ENCODE measurements at places on chromosomes 5 and 9.

DNA sequence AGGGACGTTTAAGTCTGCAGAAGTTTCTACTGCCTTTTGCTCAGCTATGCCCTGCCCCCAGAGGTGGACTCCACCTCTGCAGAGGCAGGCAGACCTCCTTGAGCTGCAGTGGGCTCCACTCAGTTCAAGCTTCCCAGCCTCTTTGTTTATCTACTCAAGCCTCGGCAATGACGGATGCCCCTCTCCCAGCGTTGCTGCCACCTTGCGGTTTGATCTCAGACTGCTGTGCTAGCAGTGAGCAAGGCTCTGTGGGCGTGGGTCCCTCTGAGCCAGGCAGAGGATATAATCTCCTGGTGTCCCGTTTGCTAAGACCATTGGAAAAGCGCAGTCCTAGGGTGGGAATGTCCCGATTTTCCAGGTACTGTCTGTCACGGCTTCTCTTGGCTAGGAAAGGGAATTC lies 2188.5 kb upstream of the WWC1 start:
- DNase-seq: no peak

DNA sequence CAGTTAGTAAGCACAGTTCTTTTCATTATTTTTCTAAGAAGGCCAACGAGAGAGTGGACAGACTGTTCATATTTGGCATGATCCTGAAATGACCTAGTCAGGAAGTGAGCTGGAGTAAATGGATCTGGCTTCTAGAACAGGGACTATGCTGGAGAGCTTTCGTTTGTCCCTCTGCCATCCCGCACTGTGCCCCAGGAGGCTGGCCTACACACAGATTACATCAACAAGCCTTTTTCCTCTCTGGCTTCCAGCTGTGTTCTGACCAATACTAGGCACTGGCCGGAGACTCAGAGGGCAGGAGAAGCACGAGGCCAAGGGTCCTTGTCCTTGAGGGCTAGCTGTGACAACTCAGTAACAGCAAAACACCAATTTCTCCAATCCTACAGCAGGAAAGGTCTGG lies 127.8 kb downstream of the MED27 start:
- no peak for DNase-seq

- peak; percentile 88 for DNase-seq
Measured at GRCh38 chr5:16784843-16785791, 151.0 kb downstream of the MYO10 start.

DNA sequence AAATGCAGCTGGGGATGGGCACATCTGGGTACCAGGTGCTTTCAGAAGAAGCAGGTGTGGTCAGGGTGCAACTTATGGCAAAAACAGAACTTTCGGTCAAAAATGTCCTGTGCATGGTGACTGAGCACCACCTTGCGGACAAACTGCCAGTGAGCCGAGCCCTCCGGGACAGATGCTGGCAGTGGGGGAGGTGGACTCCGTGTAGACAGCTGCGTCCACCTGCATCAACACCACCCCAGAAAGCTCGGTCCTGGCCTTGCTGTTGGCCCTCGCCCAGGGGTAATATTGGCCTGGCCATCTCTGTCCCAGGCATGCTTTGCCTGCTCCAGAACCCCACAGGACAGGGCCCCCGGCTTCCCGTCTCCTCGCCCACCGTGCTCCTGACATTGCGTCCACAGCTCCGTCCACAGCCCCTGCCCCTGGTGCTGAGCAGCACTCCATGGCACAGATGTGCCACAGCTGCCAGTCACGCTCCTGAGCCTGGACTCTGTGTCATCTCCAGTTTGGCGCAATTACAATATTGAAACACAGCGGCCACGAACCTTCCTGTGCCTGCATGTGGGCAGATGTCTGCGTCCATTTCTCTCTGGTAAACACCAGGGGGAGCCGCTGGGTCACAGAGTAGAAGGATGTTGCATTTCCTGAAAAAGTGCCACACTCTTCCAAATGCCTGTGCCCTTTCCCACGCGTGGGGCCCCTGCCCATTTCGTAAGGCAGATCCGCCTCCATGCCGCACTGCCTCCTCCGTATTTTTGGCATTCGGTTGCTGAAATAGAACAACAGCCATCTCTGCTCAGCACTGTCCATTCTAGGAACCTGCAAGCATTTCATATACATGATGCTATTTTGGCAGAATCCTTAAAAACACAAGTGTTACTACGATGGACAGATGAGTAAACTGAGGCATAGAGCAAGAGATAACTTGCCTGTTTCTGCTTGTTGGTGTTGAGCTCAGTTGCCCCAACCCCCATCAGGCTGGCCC lies 33.4 kb upstream of the SLC6A19 start:
- peak; percentile 58 for DNase-seq

- DNase-seq: no peak
Measured at GRCh38 chr5:59698207-59699178, 195.0 kb downstream of the PDE4D start.

DNA sequence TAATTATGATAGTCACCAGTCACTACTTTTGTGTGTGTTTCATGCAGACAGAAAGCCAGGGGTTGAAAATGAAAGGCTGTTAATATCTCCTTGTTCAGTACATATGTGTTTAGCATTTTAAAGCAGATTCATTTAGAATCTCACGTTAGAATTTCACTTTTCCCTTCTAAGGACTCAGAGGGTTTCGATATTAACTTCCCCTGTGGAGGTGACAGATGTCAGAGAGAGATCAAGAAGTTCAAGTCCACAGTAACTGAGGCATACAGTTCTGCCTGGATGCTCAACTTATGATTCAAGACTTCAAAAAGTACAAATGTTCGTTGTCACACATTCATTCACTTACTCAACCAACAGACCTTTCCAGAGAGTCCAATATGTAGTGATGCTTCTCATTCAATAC lies 251.1 kb downstream of the EBF1 start:
- DNase-seq: peak; percentile 15

DNA sequence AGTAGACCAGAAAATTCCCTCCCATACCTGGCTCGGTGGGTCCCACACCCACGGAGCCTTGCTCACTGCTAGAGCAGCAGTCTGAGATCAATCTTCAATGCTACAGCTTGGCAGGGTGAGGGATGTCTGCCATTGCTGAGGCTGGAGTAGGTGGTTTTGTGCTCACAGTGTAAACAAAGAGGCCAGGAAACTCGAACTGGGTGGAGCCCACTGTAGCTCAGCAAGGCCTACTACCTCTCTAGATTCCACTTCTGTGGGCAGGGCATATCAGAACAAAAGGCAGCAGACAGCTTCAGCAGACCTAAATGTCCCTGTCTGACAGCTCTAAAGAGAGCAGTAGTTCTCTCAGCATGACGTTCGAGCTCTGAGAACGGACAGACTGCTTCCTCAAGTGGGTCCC lies 5.6 kb upstream of the GZMA start:
- no peak for DNase-seq

GRCh38 chr9:133768859-133769510 lies 30.8 kb upstream of the SARDH start:
- no peak for DNase-seq

DNA sequence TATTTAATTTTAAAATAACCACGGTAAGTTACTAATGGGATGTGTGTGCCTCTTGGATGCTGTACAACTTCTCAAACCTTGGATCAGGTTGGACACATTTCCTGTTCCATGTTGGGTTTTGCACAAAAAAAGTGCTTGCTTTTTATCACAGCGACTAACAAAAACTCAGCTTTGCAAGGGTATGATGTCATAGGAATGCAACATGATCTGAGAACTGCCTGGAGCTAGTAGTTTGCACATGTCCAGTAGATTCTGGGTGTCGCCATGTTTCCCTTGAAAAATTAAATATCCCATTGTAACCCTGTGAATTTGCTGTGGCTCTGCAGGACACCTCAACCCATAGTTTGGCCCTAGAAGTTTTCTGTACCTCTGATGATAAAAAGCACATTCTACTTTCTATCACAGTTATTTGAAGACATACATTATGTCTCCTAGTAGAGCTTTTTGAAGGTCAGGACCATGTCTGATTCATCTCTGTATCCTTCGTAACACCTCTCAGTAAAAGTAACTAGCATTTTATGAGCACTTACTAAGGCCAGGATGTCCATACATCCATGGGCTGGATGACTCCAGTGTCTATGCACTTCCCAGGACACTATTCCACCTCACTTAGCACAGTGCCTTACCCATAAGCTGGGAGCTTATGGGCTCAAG lies 11.5 kb upstream of the FRMPD1 start:
- DNase-seq: no peak

GRCh38 chr5:75265731-75266130 lies 29.1 kb upstream of the ANKRD31 start:
- DNase-seq: peak; percentile 9

DNA sequence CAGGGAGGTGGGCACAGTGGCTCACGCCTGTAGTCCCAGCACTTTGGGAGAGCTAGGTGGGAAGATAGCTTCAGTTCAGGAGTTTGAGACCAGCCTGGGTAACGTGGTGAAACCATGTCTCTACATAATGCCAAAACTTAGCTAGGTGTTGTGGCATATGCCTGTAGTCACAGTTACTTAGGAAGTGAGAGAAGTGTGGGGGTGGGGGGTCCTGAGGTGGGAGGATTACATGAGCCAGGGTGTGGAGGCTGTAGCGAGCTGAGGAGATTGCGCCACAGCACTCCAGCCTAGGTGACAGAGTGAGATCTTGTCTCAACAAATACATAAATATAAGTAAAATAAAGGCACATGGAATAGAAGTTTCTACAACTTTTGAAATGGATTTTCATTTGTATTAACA lies 23.1 kb downstream of the VCAN start:
- no peak for DNase-seq

- DNase-seq: no peak
Measured at GRCh38 chr9:3807601-3808000, 281.8 kb upstream of the RFX3 start.

All from activated CD4-positive, alpha-beta T cell treated with anti-CD3 and anti-CD28 coated beads, Interleukin-2, Interleukin-4, amounts not matched to agents 100 ng/mL and 50 ng/mL, durations not matched to agents 16 hours and 8 hours (primary cell).